ENCODE measurements at places on chromosomes 6 and 20.
A peak's percentile ranks its signal among the peaks of the same experiment; 100 is the strongest.

DNA sequence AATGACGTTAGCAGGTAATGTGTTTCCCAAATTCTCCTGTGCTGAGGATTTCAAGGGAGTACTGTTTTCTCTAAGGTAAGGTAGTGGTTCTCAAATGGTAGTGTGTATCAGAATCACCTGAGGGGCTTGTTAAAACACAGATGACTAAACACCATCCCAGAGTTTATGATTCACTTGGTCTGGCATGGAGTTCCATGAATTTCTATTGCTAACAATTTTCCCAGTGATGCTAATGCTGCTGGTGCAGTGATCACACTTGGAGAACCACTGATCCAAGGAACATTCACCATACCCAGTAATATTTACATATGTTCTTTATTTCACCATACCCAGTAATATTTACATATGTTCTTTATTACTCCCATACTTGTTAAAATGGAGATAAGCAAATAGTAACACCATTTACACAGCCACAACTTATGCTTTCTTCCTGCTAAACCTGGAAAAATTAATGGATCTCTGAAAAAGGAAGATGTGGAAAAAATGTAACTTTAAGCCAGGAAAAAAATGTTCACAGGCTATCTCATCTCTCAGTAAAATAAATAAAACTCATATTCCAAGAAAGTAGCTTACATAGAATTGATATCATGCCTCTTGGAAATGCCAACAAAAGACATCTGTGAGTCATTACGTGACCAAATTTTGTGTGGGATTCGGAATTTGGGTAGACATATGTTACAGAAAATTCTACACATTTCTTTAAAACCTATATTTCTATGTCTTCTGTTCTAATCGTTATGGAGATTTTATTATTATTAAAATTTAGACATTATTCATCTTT, 129.5 kb downstream of the MMUT start:
- DNase-seq = no peak

DNA sequence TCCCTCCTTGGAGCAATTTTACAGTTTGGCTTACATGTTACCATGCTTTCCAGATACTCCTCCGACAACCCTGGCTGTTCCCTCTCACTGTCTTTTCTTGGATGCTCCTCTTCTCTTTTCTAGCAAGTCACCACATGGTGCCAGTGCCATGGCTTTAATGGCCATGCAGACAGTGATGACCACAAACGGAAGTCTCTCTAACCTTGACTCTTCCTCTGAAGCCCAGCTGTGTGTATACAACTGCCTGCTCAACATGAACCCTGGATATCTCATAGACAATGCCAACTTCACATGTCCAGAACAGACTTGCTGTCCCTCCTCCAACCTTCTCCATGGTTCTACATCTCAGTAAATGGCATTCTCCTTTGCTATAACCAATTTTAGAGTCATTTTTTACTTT, 49.8 kb upstream of the NEDD9 start:
- DNase-seq = no peak

- DNase-seq = no peak
Observed at GRCh38 chr20:31608251-31608945, 3.3 kb downstream of the ID1 start.

DNA sequence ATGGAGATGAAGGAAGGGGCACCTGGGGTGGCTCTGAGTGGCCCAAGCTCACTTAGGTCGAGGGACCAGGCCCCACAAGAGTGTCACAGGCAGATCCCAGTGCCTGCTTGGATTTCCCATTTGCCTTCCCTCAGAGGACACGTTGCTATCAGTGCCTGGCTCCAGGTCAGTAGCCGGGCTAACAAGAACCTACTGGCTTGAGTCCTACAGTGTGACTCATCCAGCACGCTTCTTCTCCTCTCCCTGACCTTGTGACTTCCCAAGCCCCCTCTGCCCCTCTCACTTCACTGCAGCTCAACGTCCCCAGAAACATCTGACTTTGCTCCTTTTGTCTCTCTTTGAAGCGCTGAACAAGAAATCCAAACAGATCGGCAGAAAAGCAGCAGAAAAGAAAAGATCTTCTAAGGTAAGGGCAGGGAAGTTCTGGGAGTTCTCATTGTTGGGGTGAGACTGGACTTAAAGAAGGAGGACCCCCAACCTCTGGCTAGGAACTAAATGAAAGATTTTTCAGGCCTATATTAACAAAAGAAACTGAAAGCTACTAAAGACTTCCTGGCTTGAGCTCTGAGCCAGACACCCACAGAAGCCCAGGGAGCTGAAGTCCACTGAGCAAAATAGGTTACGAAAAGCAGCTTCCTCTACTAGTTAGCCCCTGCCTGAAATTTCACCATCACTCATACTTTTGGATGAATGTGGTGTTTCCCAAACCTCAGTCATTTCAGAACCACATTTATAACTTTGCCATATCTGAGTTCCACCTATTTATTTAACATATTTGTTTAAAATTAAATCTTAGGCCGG, 21.5 kb downstream of the ASIP start:
- no peak for DNase-seq

GRCh38 chr6:10626154-10626741, 68.2 kb downstream of the C6orf52 start:
- DNase-seq = no peak

DNA sequence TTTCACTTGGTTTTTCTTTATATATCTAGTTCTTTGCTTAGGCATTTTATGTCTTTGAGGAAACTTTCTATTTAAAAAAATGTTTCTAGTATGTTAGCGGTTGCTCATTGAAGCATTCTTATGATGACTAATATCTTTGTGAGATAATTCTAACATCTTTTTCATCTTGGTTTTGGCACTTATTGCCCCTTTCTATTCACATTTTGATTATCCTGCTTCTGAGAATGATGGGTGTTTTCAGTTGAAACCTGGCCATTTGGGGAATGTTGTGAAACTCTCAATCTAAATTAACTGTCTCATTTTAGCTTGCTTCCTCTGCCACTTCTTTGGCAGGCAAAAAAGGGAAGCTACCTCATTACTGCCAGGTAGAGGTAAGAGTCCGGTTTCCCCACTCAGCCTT, 683.1 kb downstream of the DOK5 start:
- DNase-seq = no peak

GRCh38 chr6:74752303-74752702, 453.6 kb downstream of the COL12A1 start:
- DNase-seq = no peak

GRCh38 chr6:108619431-108620197, 58.9 kb downstream of the FOXO3 start:
- no peak for DNase-seq

GRCh38 chr6:160895562-160895961, 96.0 kb upstream of the MAP3K4 start:
- no peak for DNase-seq

GRCh38 chr6:29924287-29924686, 18.0 kb upstream of the HLA-A start:
- no peak for DNase-seq

DNA sequence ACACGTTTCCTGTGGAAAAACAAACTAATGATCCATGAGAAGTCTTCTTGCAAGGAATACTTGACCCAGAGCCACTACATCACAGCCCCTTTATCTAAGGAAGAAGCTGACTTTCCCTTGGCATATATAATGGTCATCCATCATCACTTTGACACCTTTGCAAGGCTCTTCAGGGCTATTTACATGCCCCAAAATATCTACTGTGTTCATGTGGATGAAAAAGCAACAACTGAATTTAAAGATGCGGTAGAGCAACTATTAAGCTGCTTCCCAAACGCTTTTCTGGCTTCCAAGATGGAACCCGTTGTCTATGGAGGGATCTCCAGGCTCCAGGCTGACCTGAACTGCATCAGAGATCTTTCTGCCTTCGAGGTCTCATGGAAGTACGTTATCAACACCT, 35.4 kb downstream of the GCNT2 start:
- no peak for DNase-seq

- no peak for DNase-seq
Observed at GRCh38 chr6:65671922-65672321, 35.1 kb downstream of the EYS start.

GRCh38 chr6:37738216-37738615, 40.5 kb upstream of the MDGA1 start:
- no peak for DNase-seq

- no peak for DNase-seq
Observed at GRCh38 chr6:163398815-163399214, 15.7 kb upstream of the QKI start.

GRCh38 chr6:149484733-149485700, at the start of gene ZC3H12D:
ZC3H12D (minus strand) TSS chr6:149485014; CDS start chr6:149474543, 10,471 bp downstream.
- peak; percentile 92 for DNase-seq

- DNase-seq = no peak
Observed at GRCh38 chr20:58361481-58362205, 27.4 kb upstream of the VAPB start.

DNA sequence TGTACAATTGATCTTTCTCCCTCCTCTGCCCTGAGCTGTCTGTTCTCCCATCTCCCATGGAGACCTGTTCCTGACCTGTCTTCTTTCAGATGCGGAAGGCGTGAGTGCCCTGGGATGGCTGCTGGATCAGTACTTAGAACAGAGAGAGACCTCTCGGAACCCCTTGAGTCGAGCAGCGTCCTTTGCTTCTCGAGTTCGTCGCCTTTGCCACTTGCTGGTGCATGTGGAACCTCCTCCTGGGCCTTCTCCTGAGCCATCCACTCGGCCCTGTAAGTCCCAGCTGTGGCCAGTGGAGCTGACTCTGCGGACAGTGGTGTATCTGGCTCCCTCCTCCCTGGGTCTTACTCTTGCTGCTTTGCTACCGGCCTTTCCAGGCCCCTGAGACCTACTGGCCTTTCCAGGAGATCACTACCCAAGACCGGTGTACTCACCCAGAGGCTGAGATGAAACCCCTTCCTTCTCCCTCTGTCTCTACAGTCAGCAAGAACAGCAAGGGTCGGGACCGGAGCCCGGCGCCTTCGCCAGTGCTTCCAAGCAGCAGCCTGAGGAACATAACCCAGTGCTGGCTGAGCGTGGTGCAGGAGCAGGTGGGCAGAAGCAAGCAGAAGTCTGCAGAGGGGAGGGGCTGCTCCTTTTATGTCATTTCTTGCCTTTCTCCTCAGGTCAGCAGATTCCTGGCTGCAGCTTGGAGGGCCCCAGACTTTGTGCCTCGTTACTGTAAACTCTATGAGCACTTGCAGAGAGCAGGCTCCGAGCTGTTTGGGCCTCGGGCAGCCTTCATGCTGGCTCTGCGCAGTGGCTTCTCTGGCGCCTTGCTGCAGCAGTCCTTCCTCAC, 22.5 kb downstream of the CUL9 start:
- no peak for DNase-seq

DNA sequence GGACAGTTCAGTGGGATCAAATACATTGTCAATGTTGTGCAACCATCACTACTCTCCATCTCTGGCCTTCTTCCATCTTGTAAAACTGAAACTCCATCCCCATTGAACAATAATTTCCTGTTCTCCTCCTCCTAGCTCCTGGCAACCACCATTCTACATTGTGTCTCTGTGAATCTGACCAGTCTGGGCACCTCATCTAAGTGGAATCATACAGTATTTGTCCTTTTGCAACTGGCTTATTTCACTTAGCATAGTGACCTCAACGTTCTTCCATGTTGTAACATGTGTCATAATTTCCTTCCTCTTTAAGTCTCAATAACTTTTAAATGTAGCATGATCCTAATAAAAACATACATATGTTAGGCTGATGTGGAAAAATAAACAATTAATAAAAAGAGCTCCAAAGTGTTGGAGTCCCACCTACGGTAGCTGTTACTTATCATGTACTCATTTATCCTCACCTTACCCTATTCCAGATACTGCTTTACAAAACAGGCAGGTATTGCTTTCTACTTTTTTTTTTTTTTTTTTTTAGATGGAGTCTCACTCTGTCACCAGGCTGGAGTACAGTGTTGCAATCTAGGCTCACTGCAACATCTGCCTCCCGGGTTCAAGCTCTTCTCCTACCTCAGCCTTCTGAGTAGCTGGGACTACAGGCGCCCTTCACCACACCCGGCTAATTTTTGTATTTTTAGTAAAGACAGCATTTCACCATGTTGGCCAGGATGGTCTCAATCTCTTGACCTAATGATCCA, 91.9 kb downstream of the TNFAIP3 start:
- DNase-seq = no peak

- DNase-seq = no peak
Observed at GRCh38 chr6:87909849-87910248, 137.8 kb upstream of the SPACA1 start.

DNA sequence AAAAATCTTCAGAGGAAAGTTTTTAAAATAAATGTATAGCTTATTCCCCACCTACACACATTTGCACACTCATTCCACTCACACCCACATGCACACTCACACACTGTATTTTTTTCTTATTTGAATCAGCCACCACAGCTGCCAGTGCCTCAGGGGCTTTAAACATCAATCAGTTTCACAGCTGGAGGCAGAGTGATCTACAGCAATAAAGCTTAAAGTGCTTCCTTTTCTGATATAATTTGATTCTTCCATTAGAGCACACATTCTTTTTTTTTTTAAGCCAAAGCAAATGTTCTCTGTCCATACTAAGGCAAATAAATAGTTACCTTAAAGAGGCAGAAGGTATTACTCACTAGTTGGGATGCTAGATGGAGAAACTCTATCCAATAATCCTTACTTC, 498.8 kb upstream of the POU3F2 start:
- no peak for DNase-seq

DNA sequence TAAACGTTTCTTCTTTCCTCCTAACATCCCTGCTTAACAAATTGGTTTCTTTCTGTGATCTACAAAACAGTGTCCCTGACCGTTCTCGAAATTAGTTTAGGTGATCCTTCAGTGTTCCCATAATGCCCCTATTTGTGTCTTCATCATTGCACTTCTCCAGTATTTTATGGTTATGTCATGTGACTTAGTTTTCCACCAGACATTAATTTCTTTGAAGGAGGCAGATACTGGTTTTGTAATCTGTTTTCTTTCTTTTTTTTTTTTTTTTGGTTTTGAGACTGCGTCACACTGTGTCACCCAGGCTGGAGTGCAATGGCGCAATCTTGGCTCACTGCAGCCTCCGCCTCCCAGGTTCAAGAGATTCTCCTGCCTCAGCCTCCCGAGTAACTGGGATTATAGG, 49.2 kb downstream of the FAM217A start:
- DNase-seq = no peak

- DNase-seq = no peak
Observed at GRCh38 chr6:159933077-159933476, 35.8 kb upstream of the IGF2R start.

GRCh38 chr6:42175860-42176259, 2.7 kb downstream of the GUCA1A start:
- no peak for DNase-seq

GRCh38 chr6:117290173-117290846, 25.0 kb downstream of the VGLL2 start:
- no peak for DNase-seq

- no peak for DNase-seq
Observed at GRCh38 chr20:24376311-24377099, 92.9 kb upstream of the SYNDIG1 start.

DNA sequence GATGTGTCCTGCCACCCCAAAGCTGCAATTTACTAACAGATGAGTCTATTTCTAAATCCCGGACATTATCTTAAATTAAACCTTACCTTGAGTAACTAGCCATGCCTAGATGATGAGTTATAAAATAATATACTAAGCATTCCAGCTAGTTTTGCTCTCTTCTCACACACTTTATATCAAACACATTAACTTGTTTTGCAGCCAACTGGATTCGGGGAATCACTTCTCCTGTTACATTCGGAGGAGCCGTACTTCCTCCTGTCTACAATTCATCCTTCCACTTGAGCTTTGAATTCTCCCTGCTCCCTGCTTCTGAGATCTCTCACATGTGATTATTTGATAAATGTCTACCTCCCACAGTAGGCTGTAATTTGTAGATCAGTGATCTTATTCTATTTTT, 420.1 kb downstream of the GJA1 start:
- no peak for DNase-seq
